ENCODE measurements at places on chromosomes 3 and 15.

DNA sequence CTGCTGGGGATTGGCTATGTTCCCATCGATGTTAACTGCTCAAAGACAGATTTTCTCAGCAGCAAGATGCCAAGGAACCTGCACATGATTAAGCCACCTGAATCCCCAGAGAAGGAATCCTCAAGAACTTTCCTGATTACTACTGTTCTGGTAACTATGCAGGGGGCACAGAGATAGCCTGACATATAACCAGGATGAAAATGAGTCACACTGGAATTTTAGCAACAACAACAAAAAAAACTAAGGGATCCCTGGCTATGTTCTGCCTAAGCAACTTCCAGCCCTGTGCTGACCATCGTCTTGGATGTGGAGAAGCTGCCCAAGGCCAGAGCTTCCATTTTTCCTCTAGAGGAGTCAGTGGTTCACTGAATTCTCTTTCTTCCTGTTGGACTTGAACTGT is 13.8 kb downstream of the RIOX2 start:
- DNase-seq: no peak

DNA sequence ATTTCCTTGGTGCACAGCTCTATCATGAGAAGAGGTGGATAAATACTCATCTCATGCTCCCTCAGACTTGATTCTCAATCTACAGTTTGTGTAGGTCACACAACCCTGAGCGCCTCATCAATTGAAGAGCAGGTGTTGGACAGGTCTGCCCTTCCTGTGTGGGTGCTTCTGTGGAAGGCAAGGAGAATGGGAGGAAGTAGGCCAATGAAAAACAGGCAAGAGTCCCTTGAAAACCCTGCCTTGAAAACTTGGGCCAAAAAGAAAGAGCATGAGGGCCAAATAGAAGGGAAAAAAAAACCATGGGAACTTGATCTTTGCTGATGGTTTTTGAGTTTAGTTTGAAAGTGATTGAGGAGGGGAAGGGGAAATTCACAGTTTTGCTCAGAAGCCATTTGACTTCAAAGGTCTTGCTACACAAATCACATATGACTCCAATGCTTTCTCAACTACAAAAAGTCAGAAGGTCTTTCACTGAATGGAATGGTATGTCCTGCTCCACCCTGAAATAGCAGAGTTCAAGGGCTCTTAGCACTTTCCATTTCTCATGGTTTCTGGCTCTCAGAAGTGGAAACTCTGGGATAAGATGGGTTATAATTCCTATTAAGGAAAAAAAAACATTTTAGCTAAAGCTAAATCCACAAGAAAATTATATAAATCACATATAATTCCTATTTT is 37.2 kb upstream of the TM4SF1 start:
- no peak for DNase-seq

GRCh38 chr3:61172684-61173083 is 78.6 kb downstream of the FHIT start:
- no peak for DNase-seq

GRCh38 chr3:187073581-187074098 is 65.7 kb downstream of the RPL39L start:
- DNase-seq: no peak

- DNase-seq: no peak
Measured at GRCh38 chr3:123102826-123103225, 36.0 kb downstream of the PDIA5 start.

DNA sequence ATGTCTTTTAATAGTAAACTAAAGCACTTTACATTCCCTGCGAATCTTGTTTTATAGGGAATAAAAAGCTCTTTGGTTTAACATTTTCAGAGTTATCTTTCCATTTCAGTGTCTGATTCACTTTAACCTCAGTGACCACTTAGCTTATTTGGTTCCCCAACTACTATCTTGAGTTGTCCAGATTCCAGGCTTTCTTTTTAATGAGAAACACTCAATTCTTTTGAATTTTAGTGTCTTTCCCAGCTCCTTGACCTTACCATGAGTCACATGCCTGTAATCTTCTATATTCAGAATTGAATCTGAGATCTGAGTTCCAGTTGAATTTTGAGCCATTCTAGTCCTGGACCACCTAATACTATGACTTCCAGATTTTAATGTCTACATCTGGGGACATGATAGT is 144.4 kb downstream of the KCNAB1 start:
- no peak for DNase-seq

Data from right atrium auricular region (tissue), 2 donors.